Suppressor macrophage treated with lipopolysaccharide for 1 hour (primary cell): ENCODE measurements at places on chromosomes 7 and 10.

GRCh38 chr10:125035136-125035535, 93.2 kb downstream of the ZRANB1 start:
- DNase-seq = no peak

DNA sequence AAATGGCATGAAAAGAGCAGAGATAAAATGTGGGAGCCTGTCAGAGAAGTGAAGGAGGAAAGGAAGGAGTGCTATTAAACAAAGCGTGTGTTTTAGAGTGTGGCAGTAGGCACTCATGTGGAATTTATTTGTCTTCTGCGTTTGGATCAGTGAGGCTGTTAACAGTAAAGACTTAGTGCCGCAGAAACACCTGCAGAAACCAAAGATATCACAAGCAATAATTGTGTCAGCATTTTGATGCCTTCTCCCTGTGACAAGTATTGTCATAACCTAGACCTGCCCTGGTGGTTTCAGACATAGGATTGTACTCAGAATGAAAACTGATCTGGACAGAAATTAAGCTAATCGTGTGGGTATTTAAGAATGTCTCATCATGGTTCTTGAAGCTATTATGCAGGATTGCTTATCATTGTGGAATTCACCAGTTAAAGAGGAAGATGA, 191.0 kb downstream of the CAMK1D start:
- DNase-seq = no peak

GRCh38 chr7:125681508-125681907, 751.9 kb upstream of the POT1 start:
- no peak for DNase-seq

DNA sequence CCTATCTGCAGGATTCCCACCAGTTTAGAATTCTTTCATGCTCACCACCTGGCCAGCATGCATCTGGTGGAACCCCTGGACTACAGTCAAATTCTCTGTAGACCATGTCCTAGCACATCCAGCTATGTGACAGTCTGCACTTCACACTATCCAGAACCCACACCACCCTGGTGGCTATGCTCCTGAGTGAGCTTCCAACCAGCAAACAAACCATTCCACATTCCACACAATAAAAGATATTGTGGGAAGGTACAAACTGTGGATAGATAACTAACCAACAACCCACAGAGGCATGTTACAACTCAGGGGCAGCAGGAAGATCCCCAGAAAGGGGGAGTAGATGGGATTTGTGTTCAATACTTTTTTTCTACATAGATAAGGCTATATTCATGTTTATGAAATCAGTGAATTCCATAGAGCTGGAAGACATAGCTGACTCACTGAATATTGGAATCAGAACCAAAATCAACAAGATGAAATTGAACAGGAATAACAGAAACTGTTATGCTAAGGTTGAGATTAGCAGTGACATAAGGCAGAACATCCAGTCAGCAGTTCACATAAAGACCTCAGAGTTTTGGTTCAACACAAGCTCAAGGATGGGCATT, 72.5 kb downstream of the LRRC17 start:
- DNase-seq = no peak

GRCh38 chr10:6951732-6952131, 371.7 kb upstream of the PRKCQ start:
- DNase-seq = no peak

GRCh38 chr7:44678101-44678470, 70.6 kb upstream of the ZMIZ2 start:
- DNase-seq = no peak

GRCh38 chr7:47326808-47327207, 255.1 kb downstream of the TNS3 start:
- DNase-seq = no peak

DNA sequence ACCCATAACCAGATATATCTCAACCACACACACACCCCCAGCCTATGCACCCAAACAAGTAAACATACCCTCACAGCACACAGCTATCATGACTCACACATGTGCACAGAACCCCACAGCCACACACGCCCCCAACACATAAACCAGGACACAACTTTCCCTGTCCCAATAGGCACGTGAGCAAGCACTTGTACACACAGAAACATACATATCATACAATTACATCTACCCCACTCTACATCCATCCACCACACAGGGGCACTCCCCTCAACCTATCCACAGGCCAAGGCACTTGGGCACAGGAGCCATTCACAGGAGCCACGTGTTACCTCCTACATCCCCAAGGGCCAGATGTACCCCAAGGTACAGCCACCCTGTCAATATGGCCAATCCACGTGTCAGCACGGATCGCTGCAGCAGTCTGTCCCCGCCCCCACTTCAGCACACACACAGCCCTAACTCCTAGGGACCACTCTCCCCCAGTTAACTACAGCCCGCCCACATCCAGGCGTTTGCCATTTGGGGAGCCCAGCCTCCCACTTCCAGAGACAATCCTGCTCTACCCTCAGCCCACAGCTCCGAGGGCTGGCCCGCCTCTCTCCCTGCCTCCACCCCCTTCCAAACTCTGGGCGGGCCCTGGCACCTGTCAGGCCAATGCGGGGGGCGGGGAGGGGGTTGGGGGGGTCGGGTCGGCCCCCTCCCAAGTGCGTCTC, 163.5 kb downstream of the SH3PXD2A start:
- no peak for DNase-seq

- no peak for DNase-seq
These were observed 112.2 kb downstream of the LARP4B start for GRCh38 chr10:819326-819725.

DNA sequence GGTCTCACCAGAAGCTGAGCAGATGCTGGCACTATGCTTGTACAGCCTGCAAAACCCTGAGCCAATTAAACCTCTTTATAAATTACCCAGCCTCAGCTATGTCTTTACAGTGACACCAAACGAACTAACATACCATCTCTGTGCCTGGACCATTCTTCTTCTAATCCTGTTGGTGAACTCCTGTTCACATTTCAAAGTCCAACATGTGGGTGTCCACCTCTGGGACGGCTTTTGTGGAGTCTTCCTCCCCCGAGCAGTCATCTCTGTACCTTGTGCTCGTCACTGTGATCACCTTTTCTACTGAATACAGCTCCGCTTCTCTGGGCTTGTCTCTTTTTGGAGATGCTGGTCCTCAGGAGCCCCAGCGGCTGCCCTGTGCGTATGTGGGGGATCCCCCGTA, 7.4 kb upstream of the ESYT2 start:
- no peak for DNase-seq

- no peak for DNase-seq
These were observed 53.0 kb upstream of the BAMBI start for GRCh38 chr10:28624351-28624750.

GRCh38 chr10:127563718-127564553, 14.8 kb downstream of the NPS start:
- DNase-seq = no peak

DNA sequence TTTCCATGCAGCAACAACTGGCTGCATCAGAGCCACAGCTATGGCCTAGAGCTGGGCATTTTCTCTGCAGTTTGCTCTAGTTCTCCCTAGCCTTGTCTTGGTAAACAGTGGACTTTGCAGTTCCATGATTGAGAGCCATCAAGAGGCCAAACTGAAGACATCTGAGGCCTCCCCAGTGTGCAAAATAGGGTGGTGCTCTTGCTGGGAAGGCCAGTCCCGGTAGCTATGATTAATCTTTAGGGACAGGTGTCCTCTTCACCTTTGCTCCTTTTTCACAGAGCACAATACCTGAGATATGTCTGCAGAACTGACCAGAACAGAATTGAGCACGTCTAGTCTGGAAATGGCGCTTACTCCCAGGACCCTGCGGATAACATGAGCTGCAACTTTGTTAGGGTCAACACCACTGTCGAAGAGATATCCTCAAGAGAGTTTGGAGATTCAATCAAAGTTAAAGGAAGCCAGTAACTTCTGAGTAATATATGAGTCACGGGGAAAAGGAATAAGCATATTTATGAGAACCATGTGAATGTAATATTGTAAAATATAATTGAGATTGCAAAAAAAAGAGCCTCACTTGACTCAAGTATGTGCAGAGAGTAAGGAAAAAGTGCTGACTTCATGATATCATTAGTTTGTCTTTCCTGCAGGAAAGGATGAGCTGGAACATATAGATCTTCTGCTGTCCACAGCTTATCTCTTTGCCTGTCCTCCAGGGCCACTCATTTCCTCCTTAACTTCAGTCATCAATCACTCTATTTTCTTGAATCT, 76.7 kb downstream of the ANK3 start:
- DNase-seq = peak; percentile 21

GRCh38 chr7:150383710-150384397, 4.7 kb downstream of the ZNF775 start:
- DNase-seq = no peak

- DNase-seq = no peak
These were observed 28.1 kb upstream of the ELN start for GRCh38 chr7:73999664-74000435.

GRCh38 chr10:122738031-122738430, 38.4 kb upstream of the C10orf120 start:
- no peak for DNase-seq

- DNase-seq = no peak
These were observed 44.6 kb upstream of the HYCC1 start for GRCh38 chr7:23058408-23059096.

DNA sequence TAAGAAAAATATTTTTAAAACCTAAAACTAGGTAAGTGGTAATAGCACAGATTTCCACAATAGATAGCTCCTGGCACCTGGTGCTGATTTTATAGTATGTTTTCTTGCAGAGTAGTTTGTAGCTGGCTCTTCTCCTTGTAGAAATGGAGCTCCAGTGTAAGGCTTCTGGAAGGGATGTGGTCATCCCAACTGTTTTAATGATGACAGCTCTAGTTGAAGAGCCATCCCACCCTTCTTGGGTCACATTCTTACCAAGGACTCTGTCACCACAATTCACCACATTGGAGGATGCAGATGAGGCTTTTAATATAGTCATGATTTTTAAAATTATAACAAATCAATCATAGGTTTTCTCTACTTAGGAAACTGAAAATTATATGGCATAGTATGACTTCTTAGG, 31.0 kb downstream of the TES start:
- DNase-seq = no peak
